ENCODE measurements at places on chromosomes 16 and 17.

DNA sequence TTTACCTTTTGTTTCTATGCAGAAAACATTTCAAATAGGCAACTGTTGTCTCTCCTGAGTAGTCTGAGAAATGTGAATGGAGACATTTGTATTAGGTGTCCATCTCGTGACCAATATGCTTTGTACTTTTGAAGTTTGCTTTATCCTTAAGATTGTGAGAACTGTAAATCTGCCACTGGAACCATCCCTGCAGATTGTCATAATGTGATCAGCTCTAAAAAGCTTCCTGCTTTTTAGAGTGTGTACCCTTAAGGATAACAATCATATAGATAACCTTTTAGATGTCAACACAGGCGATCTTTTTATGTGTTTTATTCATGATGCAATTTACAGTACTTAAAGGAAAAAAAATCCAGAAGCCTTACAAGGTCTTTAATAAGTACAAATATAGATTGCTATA is 63.5 kb downstream of the PRKCA start:
- no peak for DNase-seq

- no peak for DNase-seq
Measured at GRCh38 chr17:55069983-55070529, 101.5 kb downstream of the STXBP4 start.

DNA sequence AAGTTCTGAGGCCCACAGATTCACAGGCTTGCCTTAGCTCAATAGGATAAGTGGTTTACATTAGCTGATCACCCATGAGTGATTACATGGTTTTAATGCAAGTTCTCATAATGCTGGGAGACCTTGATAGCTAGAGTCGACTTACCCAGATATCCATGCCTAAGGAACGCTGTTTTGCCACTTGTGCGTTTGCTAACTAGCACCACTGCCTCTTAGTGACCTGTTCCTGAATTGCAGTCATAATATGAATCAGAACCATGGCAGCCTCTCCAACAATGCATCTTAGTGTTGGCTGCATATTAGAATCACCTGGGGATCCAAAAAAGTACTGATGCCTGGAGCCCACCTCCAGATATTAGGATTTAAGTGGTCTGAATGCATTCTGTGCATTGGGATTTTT is 251.1 kb upstream of the CDH5 start:
- DNase-seq, result no peak

GRCh38 chr17:73705594-73705993 is 61.3 kb upstream of the SDK2 start:
- DNase-seq, result peak; percentile 32

- no peak for DNase-seq
Measured at GRCh38 chr17:57810721-57811637, 38.9 kb downstream of the MRPS23 start.

DNA sequence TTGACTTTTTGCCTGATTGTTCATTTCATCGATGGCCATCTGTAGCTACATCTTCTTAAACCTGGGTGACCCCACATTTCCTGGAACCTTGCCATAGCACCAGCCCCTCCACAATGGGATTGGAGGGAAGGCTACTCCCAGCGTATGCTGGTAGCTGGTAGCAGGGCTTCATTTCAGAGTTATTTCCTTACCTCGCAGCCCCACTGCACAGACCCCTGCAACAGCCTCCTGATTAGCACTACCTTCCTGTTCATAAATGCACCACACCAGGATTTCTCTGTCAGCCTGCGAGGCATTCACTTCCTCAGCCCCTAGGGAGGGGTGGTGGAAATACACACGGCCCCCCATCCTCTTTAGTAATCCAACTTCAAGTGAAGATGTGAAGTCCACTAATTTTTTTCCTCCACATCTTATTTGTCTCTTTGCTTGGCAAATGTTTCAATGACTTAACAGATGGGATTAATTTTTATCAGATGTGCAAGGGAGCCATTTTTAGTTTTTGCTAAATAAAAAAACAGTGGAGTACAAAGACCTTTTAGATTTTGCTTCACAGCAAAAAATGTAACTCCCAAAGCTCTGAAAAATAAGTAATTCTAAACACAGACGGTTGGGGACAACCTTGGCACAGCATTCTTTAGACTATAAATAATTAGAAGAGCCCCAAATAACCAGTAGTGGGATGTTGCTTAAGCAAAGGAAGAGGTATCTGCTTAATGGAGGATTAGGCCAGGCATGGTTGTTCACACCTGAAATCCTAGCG is 76.6 kb downstream of the CLEC16A start:
- no peak for DNase-seq

- DNase-seq, result peak; percentile 94
Measured at GRCh38 chr17:19317359-19318095, 45.0 kb downstream of the B9D1 start.

DNA sequence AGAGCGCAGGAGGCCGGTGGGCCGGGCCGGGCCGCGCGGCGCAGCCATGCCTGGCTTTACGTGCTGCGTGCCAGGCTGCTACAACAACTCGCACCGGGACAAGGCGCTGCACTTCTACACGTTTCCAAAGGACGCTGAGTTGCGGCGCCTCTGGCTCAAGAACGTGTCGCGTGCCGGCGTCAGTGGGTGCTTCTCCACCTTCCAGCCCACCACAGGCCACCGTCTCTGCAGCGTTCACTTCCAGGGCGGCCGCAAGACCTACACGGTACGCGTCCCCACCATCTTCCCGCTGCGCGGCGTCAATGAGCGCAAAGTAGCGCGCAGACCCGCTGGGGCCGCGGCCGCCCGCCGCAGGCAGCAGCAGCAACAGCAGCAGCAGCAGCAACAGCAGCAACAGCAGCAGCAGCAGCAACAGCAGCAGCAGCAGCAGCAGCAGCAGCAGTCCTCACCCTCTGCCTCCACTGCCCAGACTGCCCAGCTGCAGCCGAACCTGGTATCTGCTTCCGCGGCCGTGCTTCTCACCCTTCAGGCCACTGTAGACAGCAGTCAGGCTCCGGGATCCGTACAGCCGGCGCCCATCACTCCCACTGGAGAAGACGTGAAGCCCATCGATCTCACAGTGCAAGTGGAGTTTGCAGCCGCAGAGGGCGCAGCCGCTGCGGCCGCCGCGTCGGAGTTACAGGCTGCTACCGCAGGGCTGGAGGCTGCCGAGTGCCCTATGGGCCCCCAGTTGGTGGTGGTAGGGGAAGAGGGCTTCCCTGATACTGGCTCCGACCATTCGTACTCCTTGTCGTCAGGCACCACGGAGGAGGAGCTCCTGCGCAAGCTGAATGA is 606 bp downstream of the THAP11 start:
- DNase-seq, result no peak
